GM06990 (cell line): ENCODE measurements at places on chromosomes 12 and 14.

DNA sequence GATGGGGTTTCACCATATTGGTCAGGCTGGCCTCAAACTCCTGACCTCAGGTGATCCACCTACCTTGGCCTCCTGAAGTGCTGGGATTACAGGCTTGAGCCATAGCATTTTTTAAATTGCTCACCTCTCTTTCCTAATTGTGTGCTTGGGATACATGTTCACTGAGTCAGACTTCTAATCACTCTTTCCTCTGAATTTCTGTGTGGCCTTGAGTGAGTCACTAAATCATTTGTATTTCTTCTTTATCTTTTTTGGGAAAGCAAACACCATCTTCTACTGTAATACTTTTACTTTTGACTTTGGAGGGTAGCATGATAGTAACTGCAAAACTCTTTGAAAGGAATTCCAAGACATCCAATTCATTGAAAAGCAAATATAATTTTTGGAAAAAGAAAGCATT is 60.8 kb downstream of the FLRT2 start:
- no peak for DNase-seq

DNA sequence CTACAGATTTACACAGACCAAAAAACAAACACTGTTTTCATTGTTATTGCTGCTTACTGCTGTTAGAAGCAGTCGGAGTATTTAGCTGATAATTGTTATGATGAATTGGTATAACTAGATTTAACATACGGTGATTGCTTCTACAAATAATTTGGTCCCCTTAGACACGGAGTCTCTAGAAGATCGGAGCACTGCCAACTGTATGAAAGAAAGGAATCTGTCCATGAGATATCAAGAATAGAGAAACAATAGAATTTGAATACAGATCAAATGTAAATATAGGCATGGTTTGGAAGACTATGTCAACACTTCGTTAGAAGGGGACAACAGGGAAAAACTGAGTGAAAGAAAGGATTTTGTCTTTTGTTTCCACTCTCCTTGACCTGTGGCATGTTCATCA is 110.9 kb downstream of the PPP2R5E start:
- DNase-seq, result no peak

GRCh38 chr12:131641315-131641714 is 69.6 kb upstream of the SFSWAP start:
- DNase-seq, result no peak

DNA sequence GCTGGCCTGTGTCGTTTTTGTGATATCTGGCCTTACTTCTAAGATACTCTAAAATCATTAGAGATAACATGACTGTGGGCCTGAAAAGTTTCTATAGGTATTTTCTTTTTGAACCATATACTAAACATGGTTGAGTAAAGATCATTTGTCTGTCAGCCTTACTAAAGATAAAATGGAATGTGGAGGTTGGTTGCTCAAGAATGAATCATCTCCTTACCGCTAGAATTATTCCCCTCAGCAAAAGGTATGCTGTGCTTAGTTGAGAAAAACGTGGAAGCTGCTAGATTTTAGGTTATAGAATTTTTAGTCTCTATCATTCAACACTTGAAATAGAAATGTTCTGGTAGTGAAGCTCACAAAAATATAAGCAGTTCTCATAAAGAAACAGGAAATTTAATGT is 407.3 kb downstream of the AEBP2 start:
- DNase-seq, result no peak

DNA sequence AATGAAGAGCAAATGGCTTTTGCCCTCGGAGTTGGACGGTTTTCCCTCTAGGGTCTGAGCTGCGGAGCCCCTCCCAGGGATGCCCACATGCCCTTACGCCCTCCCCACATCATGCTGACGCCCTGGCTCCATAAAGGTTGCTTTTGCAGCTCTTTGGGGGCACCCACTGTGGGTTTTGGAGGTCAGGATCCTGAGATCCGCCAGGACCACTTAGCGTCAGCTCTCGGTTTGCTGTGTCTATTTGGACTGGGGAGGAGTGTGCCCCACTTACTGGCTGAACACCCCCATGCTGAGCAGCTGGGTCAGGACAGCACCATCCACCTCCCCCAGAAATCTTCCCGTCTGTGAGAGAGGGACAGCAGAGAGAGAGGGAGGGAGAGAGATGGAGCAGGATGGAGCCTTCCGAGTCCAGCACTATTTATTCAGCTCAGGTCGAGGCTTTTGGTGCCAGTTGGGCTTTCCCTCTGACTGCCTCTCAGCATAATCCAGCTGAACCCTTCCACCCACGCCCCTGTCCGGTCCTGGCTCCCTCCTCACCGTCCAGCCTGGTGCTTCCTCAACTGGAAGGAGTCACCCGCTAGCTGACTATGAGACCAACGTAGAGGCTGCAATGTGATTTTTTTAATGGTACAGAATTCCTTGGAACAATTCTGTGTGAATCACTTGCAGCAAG is 18.9 kb upstream of the LRTM2 start:
- DNase-seq, result no peak

DNA sequence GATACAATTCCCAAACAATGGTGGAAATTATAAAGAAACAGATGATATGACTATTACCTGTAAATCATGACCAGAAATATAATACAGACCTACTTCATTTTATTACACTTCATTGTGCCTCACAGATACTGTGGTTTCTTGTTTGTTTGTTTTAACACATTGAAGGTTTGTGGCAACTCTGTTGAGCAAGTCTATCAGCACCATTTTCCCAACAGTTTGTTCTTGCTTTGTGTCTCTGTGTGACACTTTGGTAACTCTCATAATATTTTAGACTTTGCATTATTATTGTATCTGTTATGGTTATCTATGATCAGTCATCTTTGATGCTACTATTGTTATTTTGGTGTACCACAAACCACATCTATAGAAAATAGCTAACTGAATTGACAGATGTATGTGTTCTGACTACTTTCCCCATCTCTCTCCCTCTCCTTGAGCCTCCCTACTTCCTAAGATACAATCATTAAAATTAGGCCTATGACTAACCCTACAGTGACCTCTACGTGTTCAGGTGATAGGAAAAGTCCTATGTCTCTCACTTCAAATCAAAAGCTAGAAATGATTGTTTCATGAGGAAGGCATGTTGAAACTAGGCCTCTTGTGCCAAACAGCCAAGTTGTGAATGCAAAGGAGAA is 49.1 kb downstream of the FBXO33 start:
- DNase-seq, result peak; percentile 9

- DNase-seq, result no peak
Observed at GRCh38 chr12:51421266-51421884, 3.3 kb upstream of the SLC4A8 start.

- peak; percentile 34 for DNase-seq
Observed at GRCh38 chr12:98745578-98746391, 100.7 kb downstream of the APAF1 start.

- DNase-seq, result no peak
Observed at GRCh38 chr12:12456637-12457036, 99.8 kb downstream of the BORCS5 start.

- DNase-seq, result no peak
Observed at GRCh38 chr12:106308121-106308520, 5.6 kb downstream of the TCP11L2 start.

DNA sequence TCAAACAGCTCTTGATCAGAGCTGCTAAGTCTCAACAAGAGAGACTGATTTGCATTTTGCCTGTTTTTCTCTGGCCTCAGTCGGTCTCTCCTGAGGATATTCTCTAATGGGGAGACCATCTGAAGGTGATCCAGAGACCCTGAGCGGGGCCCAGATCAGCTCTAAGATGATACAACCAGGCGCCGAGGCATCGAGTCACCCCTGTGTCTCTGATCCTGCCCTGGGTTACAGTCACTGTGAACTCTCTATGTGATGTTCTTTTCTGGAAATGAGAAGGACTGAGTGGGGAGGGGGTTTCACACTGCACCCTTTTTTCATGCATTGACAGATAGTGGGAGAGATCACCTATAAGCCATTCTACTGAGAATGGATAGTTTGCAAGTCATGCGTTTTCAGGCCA is 247.6 kb upstream of the PWP1 start:
- DNase-seq, result no peak

DNA sequence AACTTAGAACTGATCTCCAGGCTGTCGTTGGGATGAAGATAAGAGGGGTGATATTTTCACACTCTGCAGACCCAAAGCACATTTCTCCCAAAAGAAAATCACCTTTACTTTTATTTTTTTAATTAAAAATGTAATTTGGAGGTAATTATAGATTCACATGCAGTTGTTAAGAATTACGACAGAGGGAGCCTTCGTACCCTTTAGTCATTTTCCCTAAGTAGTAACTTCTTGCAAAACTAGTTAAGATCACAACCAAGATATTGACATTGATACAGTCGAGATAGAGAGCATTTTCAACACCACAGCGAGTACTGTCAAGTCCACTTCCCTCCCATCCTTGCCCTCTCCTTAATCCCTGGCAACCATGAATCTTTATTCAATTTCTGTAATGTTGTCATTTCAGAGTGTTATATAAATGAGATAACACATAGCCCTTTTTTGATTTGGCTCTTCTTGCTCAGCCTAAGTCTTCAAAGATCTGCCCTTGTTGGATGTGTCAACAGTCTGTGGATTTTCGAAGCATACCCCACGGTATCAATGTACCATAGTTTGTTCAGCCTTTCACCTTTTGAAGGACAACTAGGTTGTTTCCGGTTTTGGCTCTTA is 39.6 kb downstream of the DNAH10 start:
- DNase-seq, result no peak

GRCh38 chr14:99636487-99636886 is 8.4 kb upstream of the HHIPL1 start:
- DNase-seq, result no peak

DNA sequence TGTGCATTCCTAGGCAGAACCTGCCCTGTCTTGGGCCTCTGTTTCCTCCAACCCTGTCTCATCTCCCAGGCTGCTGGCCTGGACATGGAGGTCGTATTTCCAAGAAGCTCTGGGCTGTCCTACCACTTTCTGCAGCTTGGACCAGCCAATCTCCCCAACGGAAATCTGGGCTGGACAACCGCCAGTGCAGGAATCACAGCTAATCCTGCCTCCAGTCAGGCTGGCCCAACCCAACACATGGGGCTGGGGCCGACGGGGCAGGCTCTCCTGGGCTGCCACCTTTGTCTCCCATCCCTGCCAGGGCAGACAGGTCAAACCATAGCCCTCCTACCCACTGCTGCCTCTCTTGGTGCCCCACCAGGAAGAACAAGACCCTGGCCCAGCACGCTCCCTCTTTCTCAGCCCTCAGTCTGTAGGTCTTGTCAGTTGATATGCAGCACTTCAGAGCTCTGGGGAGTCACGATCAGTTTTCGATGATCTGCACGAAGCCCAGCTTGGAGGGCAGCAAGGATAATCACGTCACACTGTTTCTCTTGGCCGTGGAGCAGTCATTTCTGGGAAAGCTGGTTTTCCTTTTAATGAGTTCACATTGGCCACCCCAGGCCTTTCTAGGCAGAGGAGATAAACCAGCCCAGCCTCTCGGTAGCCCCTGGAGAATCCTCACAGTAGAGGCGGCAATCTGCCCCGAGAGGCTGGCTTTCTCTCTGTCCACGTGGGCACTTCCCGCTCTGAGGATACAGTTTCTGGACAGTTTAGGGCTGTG is 195.2 kb upstream of the PRMT8 start:
- DNase-seq, result no peak

- no peak for DNase-seq
Observed at GRCh38 chr14:78135450-78135891, 34.7 kb upstream of the NRXN3 start.

DNA sequence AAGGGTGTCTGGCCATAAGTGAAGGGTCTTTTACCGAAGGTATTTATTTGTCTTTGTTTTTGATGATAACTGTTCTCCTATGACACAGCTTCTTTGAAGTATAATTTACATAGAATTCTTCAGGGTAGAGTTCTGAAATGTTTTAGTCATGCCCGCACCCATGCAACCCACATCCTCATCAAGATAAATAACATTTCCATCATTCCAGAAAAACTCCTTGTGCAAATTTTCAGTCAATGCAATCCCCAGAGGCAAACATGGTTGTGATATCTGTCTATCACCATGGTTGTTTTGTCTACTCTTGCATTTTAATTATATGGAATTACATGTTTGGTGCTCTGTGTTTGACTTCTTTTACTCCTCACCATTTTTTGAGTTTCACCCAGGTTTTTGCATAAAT is 837.8 kb downstream of the AACS start:
- no peak for DNase-seq

GRCh38 chr12:2958432-2959191 is 585 bp upstream of the TEAD4 start:
- no peak for DNase-seq

DNA sequence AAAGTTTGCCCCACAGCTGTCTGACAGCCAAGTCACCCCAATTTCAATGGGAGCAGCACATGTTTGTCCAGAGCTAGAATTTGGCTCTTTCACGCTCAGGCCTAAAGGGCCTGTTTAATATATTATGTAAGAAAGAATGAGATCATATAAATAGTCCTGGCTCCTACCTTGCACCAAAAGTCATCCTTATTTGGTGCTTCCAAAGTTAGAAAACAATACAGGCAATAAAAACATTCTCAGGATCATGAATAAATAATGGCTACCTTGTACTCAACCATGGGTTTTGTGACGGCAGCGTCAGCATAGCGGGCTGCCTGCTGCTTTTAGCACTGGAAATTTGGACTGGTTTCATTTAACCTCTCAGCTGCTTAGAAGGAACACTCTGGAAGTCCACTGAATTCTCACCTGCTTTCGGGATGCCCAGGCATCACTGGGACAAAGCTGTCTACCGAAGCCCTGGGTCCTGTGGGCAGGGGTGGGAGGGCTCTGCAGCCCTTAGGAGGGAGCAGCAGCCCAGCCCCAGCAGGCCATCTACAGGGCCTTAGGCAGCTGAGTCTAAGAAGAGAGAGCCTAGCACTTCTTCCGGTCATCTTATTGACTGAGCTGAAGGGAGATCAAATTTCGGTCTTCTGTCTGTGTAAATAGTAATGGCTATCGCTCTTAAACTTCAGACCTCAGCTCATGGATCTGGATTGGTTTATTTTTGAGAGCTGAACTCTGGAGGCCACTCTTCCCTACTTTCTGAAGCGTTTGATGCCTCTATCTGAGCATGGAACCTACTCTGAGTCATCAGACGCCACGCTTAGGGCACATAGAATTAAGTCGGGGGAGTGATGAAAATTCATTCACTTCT is 106.5 kb downstream of the SAMD4A start:
- no peak for DNase-seq

DNA sequence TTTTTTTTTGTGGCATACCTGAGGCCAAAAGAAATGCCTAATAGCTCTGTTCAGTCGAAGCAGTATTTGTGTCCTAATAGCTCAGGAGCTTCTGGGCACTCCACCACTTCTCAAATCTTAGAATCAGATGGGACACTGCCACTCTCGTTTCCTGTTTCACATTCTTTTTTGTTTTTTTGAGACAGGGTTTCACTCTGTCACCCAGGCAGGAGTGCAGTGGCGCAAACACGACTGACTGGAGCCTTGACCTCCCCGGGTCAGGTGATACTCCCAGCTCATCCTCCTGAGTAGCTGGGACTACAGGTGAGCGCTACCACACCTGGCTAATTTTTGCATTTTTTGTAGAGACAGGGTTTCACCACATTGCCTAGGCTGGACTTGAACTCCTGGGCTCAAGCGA is 52.7 kb downstream of the SPPL3 start:
- peak; percentile 47 for DNase-seq

DNA sequence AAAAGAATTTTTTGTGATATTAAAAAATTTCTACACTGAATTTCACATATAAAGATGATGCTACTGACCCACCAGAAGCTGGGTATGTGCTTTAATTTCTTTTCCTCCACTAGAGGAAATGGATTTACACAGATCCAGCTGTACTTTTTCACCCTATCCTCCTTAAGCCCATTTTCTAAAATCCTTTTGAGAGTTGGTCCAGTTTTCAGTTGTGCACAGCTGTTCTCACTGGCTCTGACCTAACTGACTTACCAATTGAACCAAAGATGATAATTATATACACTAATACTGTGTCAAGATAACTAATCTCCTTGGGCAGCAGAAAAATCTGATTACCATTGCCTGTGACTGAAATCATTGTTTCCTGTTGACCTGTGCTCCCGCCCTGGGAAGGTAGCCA is 108.5 kb downstream of the ZFC3H1 start:
- DNase-seq, result no peak
